Tibial nerve (tissue), 4 donors: ENCODE measurements at places on chromosomes 5 and 9. TPM values are rescaled to one million over a fixed set of nuclear protein-coding genes. Genes with fewer than 3 reads are reported as not detected.
A peak's percentile ranks its signal among the peaks of the same experiment; 100 is the strongest.

- no peak for DNase-seq
Observed at GRCh38 chr9:84955971-84956370, 286.4 kb downstream of the NTRK2 start.

- peak; percentile 30 for DNase-seq
Observed at GRCh38 chr5:179732918-179733771, 523 bp downstream of the MAML1 start.

FREM1 gene
- total RNA-seq: 7.1 TPM

DNA sequence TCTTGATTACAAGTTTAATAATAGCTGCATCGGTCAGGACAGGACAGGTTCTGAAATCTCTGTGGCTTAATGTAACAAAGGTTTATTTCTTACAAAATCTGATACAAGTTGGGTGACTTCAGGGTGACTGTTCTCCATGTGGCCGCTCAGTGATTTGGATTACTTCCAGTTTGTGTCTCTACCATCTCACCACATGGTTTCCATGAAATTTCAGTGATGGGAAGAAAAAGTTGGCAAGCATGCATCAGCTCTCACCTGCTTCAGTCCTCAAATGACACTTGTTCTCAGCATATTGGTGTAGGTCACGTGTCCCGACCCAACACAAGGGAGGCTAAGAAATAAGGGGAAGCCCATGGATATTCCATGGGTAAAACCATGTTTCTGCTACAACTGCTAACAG, 7.8 kb upstream of the TMEM268 start:
- no peak for DNase-seq

- no peak for DNase-seq
Observed at GRCh38 chr5:15821506-15821905, 321.5 kb downstream of the FBXL7 start.

DNA sequence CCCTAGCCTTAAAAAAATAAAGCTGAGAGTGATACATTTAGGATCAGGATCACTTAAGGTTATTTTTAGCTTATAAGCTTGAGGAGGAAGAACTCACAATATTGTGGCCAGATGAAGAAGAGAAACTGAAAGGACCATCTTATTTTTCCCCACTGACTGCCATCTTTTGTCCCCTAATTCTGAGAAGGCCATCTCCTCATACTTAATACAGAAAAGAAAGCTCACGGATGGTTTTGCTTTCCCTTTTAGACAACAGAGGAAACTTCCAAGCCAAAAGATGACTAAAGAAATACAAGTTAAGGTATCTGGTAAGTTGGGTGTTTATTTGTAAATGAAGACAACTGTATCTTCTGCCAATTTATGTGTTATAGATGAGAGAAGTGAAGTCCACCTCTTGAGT, 36.4 kb downstream of the ERAP1 start:
- no peak for DNase-seq

DNA sequence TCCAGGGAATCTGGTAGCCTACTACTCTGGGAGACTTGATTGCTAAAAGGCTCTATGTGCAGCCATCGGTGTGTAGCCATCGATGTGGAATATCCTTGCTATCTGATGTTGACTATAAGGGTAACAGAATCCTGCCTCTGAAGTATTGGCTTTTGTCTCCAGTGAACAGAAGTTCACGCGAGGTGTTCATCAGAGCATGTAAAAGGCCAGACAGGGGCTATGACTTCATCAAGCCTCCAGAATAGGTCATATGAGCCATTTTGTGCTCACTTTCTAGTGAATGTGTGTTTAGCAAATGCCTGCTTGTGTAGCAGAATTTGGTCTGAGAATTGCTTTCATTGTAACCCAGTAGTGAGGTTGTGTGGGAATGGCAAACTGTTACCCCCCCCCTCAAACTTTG, 66.8 kb upstream of the RAD23B start:
- no peak for DNase-seq

HACD4 gene
- 4.4 TPM for total RNA-seq

DNA sequence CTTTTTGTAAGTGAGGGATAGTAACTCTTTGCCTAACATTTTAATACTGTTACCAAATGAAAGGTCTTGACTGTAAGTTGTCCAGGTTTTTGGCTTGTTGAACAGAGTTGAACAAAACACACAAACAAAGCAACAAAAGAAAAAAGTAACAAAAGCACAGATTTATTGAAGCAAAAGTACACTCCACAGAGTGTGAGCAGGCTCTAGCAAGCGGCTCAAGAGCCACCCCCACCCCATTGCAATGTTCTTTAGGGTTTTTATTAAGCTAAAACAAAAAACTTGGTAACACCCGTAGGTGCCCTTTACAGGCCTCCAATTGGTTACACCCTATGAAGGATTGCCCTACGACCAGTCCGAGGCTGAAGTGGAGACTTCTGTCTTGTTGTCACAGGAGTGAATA, 197.4 kb upstream of the MAP3K1 start:
- no peak for DNase-seq

SEMA5A gene
- 55.3 TPM for total RNA-seq

AHRR gene
- total RNA-seq: 4.8 TPM

- DNase-seq: no peak
Observed at GRCh38 chr5:150615141-150615699, 25.2 kb upstream of the SYNPO start.

TAS2R1 gene
- not detected for total RNA-seq

GRCh38 chr9:1100945-1101344, 50.8 kb downstream of the DMRT2 start:
- DNase-seq: peak; percentile 41

- no peak for DNase-seq
Observed at GRCh38 chr9:21267485-21268346, 27.9 kb upstream of the IFNA14 start.

DNA sequence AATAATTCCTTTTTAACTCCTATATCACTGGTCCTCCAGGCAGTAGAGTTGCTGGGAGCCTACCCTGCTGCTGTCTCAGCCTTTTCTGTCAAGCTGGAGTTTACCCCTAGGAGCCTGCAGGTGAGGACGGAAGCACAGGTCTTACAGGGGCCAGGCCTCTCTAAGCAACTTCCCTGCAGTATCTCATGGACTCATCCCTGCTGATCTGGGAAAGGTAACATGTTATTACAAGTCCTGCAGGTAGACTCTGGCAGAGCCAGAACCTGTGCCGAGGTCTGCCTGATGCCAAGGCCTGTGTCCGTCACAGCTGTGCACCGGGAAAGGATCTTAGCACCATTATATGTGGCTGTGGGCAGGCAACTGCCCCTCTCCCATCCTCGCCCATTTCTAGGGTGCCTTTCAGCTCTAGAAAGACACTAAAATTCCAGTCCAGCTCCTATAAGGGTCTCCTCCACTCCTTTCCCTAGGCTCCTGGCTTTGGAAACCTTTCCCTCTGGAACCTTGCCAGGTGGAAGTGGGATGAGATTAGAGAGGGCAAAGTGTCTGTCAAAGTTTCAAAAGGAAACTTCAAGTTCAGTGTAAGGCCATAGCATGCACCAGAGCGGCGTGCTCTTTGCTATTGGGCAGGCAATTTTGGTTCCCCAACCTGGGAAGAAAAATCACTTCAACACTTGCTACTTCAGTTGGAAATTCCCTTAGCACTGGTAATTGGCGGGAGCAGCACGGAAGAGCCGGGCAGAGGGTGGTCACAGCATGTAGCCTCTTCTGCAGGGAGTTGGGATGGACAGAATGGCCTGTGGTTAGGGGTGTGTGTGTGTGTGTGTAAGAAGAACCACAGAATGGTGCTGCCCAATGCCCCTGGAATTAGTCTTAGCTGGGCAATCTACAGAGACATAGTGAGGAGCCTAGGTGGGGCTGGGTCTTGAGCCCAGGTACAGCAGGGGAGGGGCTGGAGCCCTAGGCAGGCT, 17.5 kb downstream of the TMEM171 start:
- no peak for DNase-seq

DNA sequence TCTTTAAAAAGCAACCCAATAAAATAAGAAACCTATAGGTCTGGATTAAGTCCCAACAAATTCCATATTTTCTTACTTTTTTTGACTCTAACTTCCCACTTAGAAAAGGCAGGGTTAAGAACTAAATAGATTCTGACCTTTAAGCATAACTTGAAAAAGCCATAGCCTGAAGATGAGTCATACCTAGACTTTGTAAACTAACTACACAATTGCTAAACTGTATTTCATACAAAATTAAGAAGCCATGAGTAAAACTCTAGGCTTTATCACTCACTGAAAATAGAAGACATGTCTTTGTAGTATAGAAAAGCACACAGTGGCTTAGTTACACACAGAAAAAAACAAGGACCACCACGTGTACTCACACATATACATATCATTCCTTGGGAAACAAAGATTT, 51.5 kb downstream of the MLLT3 start:
- no peak for DNase-seq

- peak; percentile 40 for DNase-seq
Observed at GRCh38 chr5:68159224-68159951, 56.2 kb upstream of the PIK3R1 start.

OLFM1 gene
- 30.3 TPM for total RNA-seq

DNA sequence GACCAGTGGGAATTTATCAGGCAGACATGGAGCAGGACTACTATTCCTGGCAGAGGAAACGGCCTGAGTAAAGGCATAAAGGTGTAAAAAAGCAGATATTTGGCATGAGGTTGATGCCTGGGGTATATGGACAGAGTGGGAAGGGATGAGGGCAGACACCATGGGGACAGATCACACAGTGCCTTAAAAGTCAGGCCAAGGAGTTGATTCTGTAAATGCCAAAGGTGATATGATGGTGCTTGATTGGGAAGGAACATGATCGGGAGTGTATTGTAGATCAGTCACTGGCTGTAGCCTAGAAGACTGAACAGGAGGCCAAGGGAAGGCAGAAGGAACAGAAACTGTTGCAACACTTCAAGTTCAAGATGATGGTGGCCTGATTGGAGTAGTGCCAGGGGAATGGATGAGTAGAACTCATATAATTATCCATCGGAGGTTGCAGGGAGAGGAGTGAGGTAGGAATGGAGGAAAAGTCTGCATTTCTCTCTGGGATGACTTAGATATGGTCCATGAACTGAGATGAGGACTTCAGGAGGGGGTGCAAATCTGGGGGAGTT, 594.3 kb upstream of the KLF4 start:
- DNase-seq: no peak

DNA sequence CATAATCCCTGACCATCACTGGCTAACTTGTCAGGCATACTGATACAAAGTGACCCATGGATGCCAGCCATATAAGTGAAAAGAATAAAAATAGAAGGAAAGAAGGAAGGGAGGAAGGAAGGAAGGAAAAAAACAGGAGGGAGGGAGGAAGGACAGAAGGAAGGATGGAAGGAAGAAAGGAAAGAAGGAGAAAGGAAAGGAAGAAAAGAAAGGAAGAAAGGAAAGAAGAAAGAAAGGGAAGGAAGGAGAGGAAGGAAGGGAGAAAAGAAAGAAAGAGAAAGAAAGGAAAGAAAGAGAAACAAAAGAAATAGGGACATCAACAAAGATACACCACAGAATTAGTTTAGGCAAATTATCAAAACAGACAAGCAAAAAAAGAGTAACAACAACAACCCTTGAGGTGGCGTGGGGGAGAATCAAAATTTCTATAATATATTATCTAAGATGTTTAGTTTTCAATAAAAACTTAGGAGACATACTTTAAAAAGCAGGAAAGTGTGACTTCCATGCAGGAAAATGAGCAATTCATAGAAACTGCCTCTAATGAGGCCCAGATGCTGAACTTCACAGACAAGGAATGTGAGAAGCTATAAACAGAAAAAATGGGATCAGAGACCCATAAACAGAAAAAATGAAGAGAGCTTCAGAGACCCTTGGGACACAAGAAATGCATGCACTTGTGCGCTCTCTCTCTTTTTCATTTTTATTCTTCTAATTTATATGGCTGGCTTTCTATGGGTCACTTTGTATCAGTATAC, 96.1 kb upstream of the NFIL3 start:
- DNase-seq: no peak

- no peak for DNase-seq
Observed at GRCh38 chr9:13816837-13817236, 497.1 kb downstream of the NFIB start.

GRCh38 chr9:26673261-26673660, 219.3 kb downstream of the CAAP1 start:
- DNase-seq: no peak

DNA sequence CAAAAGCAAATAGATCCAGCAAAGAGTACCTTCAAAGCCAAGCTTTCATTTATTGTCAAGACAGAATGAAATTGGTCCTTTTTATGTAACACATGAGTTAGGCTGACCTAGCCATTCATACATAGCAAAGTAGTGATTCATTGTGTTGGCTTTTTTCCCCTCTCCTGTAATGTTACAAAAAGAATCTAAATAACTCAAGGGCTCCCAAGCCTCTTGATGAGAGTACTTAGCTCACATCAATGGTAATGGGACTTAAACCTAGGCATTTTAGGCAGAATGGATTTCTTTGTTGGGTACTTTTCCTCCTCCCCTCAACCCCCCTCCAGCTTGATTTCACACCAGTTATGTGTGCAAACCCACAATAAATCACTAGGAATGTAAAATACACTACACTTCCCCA, 123.7 kb downstream of the EBF1 start:
- DNase-seq: no peak

PCDHA5 gene
- total RNA-seq: 0.39 TPM

NELFB gene
- total RNA-seq: 31.9 TPM

FOXD4L5 gene
- 0.21 TPM for total RNA-seq

ALDH1A1 gene
- 133 TPM for total RNA-seq

- no peak for DNase-seq
Observed at GRCh38 chr5:135323227-135323626, 75.8 kb downstream of the MACROH2A1 start.

GRCh38 chr5:142304013-142304701, 20.7 kb downstream of the SPRY4 start:
- DNase-seq: no peak

FAM169A gene
- total RNA-seq: 15.3 TPM

DBH gene
- not detected for total RNA-seq

CSF2 gene
- not detected for total RNA-seq

GRCh38 chr5:175597718-175598117, 60.2 kb upstream of the HRH2 start:
- DNase-seq: no peak
